ENCODE measurements at places on chromosomes 3 and 15.

GRCh38 chr3:48931944-48932580, 13.4 kb downstream of the ARIH2 start:
- peak; percentile 33 for DNase-seq

DNA sequence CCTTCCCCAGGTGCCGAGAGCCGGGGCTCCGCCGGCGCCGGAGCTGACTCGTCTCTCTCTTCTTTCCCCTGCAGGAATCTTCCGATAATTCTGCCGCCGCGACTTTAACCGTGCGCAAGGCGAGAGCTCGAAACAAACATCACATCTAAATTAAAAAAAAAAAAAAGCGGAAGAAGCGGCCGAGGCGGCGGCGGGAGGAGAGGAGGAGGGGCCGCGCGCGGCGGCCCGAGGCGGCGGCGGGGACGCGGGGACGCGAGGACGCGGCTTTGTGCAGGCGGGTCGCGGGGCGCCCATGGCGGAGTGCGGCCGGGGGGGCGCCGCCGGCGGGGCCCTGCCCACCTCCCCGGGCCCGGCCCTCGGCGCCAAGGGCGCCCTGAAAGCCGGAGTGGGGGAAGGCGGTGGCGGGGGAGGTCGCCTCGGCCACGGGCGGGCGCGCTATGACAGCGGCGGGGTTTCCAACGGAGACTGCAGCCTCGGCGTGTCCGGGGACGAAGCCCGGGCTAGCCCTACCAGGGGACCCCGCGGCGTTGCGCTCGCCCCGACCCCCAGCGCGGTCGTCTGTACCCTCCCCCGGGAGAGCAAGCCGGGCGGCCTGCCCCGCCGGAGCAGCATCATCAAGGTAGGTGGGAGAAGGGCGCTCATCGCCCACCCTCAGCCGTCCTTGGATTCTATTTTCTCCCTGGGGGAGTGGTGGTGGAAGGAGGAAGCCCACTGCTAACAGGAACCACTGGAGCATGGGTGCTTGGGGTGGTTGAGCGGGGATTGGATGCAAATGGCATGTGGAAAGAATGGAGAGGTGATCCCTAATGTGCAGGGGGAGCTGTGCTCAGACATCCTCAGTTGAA, at the start of gene PLCL2:
TSS of gene PLCL2 (plus strand) at position 208 of the 845 bp plus-strand sequence. CDS start at position 293, 85 bp downstream.
- peak; percentile 58 for DNase-seq

- DNase-seq = peak; percentile 81
Measured at GRCh38 chr15:52379395-52380106, 83.9 kb upstream of the MYO5C start.

GRCh38 chr3:127747751-127748521, 74.4 kb downstream of the MGLL start:
- DNase-seq = no peak

GRCh38 chr15:71254491-71254890, 139.2 kb downstream of the THSD4 start:
- DNase-seq = no peak

DNA sequence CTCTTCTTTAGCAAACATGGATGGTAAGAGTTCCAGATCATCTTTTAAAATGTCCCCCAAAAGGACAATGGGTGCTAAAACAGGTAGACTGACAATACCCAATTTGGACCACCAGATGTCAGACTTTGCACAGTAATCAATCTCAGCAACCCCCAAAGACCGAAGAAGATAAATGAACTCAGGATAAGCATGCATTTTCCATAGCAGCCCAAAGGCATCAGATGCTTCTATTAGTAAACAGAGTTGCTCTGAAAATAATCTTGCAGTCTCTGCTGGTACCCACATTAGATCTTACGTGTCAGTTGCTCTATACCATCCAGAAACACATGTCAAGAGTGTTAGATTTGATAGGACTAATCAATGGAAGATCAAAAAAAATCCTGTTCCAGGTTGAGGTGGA, 20.6 kb downstream of the MYH15 start:
- peak; percentile 64 for DNase-seq

DNA sequence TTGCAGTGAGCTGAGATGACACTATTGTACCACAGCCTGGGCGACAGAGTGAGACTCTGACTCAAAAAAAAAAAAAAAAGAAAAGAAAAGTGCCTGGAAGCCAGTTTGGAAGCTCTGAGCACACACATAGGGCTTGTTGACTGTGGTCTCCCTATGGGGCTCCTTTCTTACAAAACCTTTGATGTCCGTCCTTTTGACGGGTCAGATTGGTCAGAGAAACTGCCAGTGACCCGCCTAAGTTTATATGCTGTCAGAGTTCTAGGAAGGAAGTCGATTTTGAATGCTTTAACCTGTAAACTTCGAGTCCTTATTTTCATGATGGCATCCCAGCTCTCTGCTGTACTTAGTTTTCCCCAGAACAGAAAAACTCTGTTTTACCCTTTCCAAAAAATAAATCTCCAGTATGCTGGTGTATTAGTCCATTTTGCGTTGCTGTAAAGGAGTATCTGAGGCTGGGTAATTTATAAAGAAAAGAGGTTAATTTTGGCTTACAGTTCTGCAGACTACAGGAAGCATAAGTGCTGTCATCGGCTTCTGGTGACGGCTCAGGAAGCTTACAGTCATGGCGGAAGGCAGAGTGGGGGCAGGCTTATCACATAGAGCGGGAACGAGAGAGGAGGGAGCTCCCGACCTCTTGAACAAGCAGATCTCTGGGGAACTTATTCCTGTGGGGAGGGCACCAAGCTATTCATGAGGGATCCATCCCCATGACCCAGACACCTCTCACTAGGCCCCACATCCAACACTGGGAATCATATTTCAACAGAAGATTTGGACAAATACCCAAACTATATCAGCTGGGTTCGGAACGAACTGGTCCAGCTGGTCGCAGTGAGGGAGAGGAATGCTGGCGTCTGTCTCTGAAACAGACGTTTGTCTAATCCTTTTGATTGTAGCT, 72.3 kb downstream of the LMLN start:
- DNase-seq = no peak

GRCh38 chr3:141384157-141384556, 15.9 kb downstream of the ZBTB38 start:
- DNase-seq = no peak

GRCh38 chr15:37876900-37877299, 57.5 kb upstream of the TMCO5A start:
- no peak for DNase-seq

DNA sequence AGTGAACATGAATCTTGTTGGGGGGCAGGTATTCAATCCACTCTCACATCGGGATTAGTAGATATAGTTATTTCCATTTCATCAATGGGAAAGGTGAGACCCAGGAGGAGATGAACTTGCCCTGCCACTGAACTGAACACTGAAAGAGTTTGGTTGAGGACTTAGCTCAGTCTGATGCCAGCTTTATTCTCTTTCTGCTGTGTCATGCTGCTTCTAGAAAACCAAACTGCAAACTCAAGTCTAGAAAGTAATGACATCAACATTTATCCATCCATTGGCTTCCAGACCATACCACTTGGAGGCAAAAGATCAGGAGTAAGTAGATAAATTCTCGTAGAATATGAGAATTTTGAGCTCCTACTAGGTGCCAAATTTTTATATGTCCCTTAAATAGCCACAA, 288.0 kb upstream of the CTNNB1 start:
- no peak for DNase-seq

GRCh38 chr3:60651799-60652198, 599.5 kb downstream of the FHIT start:
- DNase-seq = no peak

DNA sequence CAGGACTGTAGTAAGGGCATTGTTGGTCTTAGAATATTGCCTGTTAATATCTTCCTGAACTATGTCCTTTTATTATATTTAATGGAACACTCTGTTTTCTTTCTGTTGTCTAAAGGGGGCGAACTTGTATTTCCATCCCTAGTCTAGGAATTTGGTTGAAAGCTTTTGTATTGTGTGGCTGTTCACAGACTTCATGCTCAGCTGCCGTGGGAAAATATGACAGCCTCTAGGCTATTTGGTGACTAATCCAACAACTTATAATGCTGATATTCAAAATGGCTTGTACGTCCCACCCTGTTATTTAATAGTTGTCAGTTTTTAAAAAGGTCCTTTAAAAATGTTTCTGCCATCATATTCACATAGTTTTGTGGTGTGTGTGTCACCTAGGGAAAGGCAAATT, 202.6 kb downstream of the KLHL25 start:
- DNase-seq = no peak

- DNase-seq = no peak
Measured at GRCh38 chr3:73442152-73442551, 182.6 kb downstream of the PDZRN3 start.

- DNase-seq = no peak
Measured at GRCh38 chr3:112304611-112305010, 10.6 kb upstream of the SLC9C1 start.

DNA sequence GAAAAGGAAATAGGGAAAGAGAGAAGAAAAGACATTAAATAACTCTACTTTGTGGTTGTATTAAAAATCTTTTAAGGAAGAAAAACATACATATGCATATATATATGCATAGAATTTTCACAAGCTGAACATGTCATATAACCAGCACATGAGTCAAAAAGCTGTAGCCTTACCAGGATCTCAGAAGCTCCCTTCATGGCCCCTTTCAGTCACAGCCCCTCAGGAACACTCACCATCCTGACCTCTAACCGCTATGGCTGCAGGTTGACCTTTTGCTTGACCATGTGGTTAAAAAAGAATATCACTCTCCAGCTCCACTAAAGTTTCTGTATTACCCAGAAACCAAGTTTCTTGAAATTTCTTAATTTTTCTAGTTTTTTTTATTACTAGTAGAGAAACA, 103.4 kb downstream of the CHST2 start:
- no peak for DNase-seq

DNA sequence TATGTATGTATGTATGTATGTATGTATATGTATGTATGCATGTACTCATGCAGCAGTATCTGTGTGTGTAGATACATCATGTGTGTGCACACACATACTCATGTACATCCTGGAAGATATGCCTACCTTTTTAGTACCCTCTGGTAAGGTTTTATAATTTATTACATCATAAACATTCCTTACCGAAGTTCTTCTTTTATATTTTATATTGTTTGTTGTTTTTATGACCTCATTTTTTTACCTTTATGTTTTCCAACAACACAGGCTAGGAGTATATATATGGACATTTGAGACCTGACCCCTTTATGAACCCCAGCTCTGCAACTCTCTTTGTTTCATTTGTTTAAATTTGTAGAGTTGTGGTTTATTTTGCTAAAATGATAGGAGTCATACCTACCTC, 263.5 kb downstream of the ADAMTSL3 start:
- no peak for DNase-seq

GRCh38 chr3:138845181-138845601, 10.5 kb upstream of the PIK3CB start:
- DNase-seq = no peak

GRCh38 chr3:136021803-136022202, 56.3 kb downstream of the PPP2R3A start:
- DNase-seq = no peak

DNA sequence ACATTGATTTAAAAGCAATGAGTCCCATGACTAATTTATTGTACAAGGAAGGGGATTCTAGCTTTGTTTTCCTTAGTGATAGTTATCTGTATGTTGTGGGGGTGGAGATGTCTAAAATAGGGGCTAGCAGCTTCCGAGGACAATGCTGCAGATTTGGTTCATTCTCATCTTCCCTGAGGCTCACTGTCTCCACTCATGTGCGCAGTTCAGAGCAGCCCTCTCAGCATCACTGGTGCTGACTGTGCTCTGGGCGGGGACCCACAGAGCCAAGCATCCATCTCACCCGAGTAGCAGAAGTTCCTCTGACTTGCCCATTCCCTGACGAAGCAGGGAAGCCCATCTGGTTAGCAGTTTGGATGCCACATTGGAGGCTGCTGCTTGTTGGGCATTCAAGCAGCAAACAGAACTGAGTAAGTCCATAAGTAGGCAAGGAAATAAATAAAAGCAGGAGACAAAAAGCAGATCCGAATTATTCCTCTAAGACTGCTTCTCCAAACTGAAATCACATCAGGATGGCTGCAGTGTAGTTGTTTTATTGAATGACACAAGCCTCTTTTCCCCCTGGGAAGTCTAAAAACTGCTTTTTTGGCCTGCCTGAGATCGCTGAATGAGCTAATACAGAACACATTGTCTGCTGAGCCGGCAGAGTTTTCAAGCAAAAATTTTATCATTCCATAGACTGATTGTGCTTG, 27.5 kb downstream of the RARB start:
- DNase-seq = no peak

GRCh38 chr15:80173022-80173759, 20.4 kb downstream of the FAH start:
- peak; percentile 77 for DNase-seq

- DNase-seq = no peak
Measured at GRCh38 chr15:79002581-79002980, 57.7 kb upstream of the CTSH start.

DNA sequence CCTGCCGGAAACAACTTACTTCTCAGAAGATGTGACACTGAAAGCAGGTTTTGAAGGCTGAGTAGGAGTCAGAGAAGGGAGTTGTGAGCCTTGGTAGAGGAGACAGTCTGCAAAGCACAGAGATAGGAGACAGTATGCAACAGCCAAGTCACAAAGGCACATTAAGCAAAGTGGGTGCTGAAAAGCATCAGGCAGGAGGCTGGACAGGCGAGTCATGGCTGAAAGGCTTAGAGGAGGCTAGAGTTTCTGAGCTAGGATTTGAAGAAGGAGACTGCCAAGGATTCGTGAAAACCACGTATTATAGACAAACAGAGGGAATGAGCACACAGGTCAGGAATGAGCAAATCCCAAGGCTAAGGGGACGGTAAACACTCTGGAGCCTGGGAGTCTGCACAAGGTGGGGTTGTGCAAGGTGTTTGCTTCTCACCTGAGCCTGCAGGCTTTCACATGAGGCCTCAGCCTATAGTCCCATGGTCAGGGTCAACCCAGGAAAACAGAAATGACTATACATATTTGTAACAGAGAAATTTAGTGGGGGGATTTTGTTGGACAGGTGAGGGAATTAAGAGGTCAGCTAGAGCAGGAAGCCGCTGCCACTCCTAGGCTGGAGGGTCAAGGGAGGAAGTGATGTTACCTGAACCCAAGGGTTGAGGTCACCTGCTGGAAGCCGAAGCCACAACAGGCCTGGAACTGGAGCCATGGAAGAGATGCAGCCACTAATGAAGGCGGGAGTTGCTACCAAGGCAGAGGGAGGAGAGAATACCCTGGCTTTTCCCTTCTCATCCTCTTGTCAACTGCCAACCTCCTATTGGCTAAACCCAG, 23.1 kb upstream of the TRIM71 start:
- DNase-seq = no peak

All from activated CD4-positive, alpha-beta T cell treated with anti-CD3 and anti-CD28 coated beads, Interleukin-2, amount 50 U/mL, for 16 hours (primary cell).